ENCODE measurements at places on chromosomes 3 and 15.

- DNase-seq: no peak
Measured at GRCh38 chr15:38874464-38874863, 309.9 kb upstream of the RASGRP1 start.

DNA sequence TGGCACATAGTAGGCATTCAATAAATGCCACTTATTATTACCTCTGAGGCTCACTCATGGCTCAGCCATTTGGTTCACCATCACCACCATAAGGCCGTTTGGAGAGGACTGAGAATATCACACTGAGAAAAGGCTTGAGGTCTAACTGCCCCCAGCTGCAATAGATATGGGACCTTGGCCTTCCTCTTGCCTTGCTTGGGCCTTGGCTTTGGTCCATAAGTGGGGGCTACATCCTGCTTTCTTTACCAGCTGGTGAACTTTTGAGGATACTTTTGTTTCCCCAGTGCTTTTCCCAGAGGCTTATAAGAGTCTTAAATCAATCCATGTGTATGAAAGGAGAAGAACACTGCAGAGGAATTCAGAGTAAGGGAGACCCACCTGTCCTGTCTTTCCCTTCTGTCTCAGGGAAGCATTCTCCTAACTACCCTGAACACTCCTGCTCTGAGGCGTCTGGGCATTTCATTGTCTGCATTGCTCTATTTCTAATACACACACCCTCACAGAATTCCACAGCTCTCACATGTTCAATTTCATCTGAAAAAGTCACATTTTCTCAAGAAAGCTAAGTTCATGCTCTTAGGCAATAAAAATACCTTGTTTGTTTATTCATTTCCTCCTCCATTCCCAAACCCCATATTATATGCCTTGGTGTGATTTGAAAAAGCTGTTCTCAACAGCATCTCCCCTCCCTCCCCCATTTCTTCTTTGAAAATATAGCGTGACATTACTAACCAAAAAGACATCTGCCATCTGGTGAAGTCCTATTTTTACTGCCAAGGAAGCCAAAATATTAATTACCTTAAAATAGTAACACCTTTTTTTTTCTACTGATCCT lies 22.5 kb upstream of the KCNMB2 start:
- no peak for DNase-seq

DNA sequence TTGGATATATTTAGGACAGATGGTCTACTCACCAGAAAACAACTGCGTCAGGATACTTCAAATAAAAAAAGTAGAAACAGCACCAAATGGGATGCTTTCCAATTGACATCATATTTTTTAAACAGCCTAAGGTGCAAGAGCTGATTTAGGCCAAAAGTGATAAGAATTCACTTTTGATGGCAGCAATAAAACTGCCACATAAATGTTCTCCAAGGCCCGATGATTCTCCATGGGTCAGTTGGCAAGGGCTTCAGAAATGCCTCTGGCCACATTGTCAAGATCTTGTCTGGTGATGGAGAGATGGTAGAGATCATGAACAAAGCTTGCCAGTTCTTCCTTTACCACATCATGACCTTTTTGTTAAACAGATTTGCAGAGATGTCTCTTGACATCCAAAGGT lies 38.9 kb downstream of the LDHAL6B start:
- DNase-seq: no peak

DNA sequence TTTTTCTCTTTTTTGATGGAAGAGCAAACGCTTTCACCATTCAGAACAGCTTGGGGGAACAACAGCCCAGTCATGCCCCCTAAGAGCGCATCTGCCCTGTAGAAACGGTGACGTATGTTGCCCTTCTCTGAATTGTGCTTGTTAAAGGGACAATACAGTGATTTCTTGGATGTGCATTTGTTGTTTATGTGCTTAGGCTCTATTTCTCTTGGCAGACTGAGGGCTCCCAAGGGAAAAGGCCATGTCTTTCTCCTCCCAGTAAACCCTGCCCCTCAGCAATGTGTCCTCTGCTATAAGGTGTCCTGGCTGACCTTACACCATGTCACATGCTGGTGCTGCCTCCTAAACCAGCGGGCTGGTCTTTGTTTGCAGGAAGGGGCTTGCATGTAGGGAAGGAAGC lies 346.1 kb downstream of the EPHB1 start:
- no peak for DNase-seq

- no peak for DNase-seq
Measured at GRCh38 chr15:48850648-48851047, 27.3 kb upstream of the EID1 start.

DNA sequence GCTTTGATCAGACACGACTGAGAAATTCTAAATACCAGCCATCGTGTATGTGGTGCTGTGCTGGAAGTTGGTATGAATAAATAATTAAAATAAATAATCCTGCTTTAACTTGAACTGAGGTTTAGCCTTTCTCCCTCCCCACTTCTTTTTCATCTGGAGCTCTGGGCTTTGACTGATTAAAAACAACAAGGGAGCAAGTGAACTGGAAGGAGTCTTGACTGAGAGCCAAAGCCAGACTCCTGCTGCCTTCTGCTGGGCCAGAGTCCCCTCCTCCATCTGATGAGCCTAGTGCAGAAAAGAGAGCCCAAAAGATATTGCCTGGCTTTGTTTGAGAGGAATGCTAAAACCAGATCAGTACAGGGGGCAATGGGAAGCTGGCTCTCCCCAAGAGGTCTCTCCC lies 96.0 kb downstream of the CCNL1 start:
- no peak for DNase-seq

- DNase-seq: no peak
Measured at GRCh38 chr3:49470714-49471420, 800 bp downstream of the DAG1 start.

GRCh38 chr3:179026636-179027035 lies 45.0 kb downstream of the ZMAT3 start:
- no peak for DNase-seq

- no peak for DNase-seq
Measured at GRCh38 chr15:44646460-44646859, 17.0 kb downstream of the SPG11 start.

DNA sequence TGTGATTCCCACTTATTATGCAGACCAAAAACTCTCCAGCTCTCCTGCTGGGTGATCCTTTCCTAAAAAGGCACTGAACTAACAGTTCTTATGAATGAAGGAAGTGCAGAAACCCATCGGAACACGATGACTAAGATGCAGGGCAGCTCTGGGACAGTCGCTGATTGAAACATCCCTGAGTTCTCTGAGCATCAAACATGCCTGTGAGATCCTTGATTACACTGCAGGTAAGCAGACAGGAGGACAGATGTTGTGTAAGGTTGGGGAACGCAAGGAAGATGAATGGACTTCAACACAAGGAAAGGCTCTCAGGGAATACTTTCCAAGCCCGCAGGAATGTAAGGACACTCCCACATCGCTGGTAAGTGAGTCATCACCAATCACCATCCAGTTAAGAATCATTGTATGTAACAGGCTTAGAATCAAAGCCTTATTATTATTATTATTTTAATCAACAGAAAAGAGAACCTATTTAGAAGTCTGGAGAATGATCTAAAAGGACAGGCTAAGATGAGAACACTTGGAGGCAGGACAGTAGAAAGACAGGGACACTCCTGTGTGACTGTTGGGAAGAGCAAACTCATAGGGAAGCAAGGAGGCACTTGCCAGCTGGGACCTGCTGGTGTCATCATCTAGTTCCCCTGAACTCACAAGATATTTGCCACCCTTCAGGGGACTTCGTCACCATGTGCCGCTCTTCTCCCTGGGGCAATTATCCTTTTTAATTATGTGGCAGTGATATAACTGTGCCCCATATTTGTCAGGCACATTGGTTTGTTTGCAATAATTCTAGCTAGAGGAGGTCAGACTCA lies 26.0 kb downstream of the TMEM158 start:
- no peak for DNase-seq

GRCh38 chr3:72698154-72698917 lies 149.9 kb downstream of the SHQ1 start:
- no peak for DNase-seq

GRCh38 chr3:197280156-197280555 lies 18.3 kb downstream of the DLG1 start:
- DNase-seq: no peak

DNA sequence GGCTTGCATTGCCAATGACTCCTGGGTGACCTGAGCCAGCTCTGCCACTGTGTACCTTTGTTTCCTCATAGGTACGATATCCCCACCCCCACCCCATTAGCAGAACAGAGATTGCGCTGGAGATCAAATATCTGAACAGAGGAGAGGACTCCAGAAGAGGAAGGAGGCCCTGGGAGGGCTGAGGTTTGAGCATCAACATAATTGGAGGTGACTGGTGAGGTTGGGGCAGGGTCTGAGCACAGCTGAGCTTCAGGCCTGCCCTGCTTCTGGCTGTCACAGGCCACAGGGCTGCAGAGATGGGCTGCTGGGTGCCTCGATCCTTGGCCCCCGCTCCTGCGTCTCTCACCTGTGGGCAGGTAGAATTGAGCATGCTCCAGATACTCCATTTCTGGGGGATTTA lies 21.3 kb upstream of the CACNA2D2 start:
- DNase-seq: no peak

- DNase-seq: no peak
Measured at GRCh38 chr3:172624999-172625398, 85.9 kb downstream of the NCEH1 start.

DNA sequence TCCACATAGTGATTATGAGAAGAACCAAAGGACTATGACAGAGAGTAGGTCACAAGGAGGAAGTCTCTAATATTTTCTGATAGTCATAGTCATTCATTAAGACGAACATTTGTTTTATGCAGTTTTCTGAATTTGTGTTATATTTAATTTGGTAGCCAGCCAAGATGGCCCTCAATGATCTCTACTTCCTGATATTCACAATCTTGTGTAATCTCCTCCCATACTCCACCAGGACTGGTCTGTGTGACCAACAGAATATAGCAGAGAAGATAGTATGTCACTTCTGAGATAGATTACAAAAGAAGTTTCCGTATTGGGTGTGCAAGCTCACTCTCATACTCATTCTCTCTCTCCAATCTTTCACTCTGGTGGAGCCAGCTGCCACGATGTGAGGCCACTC lies 30.8 kb downstream of the HLTF start:
- DNase-seq: no peak

GRCh38 chr3:184508938-184509337 lies 52.6 kb upstream of the EPHB3 start:
- no peak for DNase-seq

DNA sequence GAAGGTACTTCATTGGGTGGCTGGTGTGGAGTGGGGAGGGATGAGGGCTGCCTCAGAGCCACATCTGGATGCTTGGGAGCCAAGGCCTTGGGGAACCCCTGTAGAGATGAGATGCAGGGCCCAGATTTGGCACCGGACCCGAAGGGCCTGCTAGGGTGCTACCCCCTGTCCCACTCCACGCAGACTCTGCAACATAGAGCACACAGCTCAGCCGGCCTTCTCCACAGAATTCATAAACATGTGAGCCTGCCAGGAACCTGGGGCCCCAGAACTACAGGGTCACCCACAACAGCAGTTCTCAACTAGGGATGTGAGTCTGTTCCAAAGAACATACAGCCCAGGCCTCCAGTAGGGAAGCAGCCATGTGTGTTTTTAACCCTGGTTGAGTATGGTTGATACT lies 62.8 kb downstream of the LRIG1 start:
- no peak for DNase-seq

GRCh38 chr15:50968353-50968752 lies 59.9 kb downstream of the AP4E1 start:
- DNase-seq: no peak

DNA sequence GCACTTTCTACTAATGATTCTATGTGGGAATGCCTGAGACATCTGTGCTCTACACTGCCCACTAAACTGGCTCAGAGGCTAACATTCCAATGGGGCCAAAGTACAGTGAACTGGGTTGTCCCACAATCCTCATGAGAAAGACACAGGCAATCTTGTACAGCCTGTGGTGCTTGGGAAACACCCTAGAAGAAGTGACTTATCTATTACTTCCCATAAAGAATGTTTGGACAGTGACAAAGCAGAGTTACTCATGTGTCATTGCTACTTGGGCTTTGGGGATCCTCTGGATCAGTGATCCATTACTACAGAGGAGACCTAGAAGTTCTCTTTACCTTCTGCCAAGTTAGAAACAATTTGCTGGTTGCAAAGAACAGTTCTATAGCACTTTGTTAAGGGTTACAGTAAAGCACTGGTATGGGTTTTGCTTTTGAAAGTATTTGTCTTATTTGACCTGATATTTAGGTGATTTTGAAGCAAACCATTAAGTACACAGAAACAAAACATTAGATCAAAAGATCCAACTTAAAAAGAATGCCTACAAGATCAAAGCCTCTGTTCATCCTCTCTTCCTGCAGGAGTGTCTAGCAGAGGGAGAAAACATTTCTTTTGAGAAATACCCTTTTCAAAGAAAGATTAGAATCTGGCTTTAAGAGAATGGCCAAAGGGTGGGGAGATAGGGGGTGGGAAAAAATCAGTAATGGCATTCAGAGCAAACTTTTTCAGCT lies 75.8 kb downstream of the CTNNB1 start:
- DNase-seq: no peak

DNA sequence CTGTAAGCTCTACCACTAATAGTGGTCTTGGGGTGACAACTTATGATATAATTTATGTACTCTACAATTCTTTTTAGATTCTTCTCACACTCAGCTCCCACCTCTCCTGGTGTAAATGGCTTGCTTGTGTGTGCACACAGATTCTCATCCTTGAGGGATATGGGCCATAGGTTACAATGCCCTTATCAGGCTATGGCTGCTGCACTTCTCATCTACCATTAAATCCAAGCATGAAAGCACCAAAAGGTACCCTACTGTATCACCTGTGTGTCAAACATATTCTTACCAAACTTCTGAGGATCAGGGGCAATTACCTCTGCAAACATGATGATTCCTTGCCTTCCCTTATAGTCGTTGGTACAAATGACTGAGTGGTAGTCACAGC lies 891.9 kb downstream of the SQOR start:
- DNase-seq: no peak

- DNase-seq: no peak
Measured at GRCh38 chr15:58369261-58369701, 62.5 kb upstream of the LIPC start.

DNA sequence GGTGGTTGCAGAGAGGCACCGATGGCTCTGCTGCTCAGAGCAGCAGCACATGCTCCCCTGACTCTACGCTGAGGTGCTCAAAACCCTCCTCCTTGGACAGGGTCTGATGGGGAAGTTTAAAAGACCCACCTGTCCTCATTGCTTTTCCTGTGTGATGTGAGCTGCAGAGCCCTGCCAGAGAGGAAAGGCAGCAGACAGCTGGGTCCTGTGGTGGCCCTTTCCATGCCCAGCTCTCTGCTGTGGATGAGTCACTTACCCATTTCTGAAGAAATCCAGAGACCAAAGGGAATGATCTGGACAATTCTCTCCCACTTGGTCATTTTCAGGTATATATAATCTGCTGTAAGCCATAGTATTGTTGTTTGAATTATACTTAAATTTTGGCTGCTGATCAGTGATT lies 121.7 kb downstream of the CHDH start:
- DNase-seq: no peak

- DNase-seq: no peak
Measured at GRCh38 chr3:196662711-196663571, 23.4 kb downstream of the NRROS start.

- no peak for DNase-seq
Measured at GRCh38 chr3:128270559-128271492, 117.5 kb downstream of the EEFSEC start.

All from stimulated activated CD8-positive, alpha-beta memory T cell treated with anti-CD3 and anti-CD28 coated beads, Interleukin-7, amount 100 ng/mL, for 48 hours (primary cell).